Stimulated activated CD4-positive, alpha-beta T cell treated with anti-CD3 and anti-CD28 coated beads, Interleukin-15, amount 100 ng/mL, for 1 hour (primary cell): ENCODE measurements at places on chromosomes 12 and 14.

DNA sequence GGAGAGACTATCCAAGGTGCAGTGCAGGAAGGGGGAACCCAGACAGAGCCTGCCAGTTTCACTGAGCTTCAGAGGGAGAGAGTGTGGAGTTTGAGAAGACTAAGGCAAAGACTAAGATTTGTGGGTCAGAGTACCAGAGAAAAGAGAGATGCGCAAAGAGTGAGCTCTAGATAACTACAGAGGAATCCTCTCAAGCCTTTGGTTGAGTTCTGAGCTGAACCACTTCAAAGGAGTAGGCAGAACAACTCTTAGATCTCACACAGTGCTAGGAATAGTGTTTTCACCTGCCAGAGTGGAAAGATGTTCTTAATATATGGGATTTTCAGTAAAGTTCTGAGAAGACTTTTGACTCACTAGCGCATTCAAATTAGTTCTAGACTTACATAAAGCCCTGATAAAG lies 10.7 kb upstream of the M6PR start:
- no peak for DNase-seq

- DNase-seq, result no peak
These were observed 196.3 kb downstream of the EPS8 start for GRCh38 chr12:15592934-15593333.

DNA sequence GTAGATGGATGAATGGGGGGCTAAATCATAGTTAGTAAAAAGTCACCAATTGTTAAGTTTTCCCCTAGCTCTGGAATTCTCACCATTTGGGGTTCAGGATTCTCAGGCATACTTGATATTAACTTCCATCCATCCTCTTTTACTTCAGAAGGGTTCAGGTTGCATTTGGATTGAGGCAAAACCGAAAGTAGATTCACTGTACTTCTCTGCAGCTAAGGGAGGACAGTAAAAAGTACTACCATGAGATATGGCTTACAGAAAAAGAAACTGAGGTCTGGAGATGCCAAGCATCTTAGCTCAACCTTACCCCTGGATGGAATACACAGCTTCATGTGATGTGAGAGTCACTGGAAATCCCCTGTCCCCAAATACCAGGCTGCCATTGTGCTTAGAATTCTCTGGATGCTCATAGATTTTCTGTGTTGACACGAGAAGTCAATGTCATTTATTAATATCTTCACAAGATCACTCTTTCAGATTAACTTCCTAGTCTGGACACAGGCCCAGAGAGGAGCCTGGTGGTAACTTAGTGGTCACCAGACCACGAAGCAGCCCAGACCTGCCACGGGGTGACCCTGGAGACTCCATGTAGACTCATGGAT lies 87.1 kb downstream of the SSPN start:
- no peak for DNase-seq

DNA sequence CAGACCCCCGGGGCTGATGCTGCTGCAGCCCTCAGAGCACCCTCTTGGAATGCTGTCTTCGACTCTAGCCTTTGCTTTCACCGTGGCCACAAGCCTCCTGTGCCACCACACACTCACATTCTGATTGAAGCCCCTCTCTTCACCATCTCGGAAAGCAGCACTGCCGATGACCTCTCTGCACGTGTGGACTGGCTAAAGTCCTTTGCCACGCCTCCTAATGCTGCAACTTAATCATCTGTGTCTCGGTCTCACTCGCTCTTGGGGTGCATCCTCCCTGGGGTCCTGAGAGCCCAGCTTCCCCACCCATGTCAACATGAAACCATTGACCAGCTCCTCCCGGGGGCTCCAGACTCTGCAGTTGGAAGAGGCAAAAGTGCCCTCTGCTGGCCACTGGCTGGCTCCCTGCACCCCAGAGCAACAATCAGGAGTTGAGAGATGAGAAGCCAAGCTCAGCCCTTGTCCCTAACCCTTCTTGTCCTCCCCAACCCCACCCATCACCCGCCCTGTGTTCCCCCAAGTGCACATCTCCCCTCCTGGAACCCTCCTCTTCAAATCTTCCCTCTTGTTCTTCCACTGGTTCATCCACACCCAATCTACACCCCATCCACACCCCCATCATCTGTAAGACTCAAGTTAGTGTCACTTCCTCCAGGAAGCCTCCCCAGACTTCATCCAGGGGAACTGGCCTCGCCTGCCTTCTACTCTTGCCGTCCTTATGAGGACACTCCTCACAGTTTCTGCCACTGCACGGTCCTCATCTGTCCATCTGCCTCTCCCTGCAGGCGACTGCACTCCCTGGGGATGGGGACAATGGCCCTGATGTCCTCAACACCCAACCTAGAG lies 23.6 kb upstream of the FAM181A start:
- DNase-seq, result no peak

DNA sequence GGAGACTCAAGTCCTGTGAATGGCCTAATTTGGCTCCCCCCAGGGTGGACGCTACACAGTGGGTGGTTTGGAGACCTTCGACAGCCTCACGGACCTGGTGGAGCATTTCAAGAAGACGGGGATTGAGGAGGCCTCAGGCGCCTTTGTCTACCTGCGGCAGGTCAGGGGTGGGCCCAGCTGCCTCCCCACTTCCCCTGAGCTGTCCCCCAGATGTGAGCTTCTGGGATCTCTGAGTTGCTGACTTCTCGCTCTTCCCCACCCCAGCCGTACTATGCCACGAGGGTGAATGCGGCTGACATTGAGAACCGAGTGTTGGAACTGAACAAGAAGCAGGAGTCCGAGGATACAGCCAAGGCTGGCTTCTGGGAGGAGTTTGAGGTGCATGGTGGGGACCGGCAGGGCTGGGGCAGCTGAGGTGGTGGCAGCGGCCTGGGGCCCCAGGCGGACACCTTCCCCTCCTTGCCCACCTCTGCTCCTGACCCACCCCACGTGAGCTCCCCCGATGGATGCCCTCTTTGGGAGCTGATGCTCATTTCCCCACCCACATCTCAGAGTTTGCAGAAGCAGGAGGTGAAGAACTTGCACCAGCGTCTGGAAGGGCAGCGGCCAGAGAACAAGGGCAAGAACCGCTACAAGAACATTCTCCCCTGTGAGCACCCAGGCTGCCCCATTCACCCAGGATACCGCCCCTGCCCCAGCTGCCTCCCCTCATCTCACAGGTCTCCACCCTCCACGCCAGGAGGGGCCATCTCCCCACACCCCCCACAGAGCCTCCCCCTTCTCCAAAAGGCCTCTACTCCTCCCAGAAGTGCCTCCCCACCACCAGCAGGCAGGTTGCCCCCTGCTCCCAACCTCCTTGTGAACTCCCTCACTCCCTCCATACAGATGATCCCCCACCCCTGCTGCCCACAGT lies 4.2 kb downstream of the PTPN6 start:
- DNase-seq, result no peak

GRCh38 chr14:67373347-67373746 lies 13.2 kb downstream of the EIF2S1 start:
- DNase-seq, result no peak

DNA sequence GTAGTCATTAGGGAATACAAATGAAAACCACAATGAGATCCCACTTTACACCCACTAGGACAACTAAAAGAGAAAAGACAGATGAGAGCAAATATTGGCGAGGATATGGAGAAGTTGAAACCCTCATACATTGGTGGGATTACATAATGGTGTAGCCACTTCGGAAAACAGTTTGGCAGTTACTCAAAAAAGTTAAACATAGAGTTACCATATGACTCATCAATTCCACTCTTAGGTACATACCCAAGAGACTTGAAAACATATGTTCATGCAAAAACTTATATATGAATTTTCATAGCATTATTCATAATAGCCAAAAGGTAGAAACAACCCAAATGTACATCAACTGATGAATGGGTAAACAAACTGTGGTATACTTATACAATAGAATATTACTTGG lies 27.1 kb downstream of the ALDH1L2 start:
- DNase-seq, result no peak

GRCh38 chr12:88726806-88727720 lies 146.8 kb upstream of the KITLG start:
- DNase-seq, result no peak

DNA sequence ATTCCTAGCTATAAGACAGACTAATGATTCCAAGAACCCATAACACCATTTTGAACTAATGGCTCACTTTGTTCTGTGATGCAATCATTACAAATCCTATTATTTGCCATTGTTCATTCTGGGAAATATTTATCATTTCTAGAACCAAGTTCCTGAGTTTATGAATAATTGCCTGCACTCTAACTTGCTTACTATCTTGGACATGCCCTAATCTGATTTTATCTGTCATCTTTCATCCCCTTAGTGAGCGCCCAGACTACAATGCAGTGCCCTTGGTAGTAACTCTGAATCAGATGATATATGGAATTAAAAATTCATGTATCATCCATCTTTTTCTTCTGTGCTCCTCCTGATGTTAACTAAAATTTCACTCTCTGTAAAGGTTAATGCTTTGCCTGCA lies 703.1 kb upstream of the MDGA2 start:
- no peak for DNase-seq

- DNase-seq, result no peak
These were observed 29.1 kb upstream of the GPR132 start for GRCh38 chr14:105094193-105094907.

GRCh38 chr14:104304451-104305351 lies 166.3 kb downstream of the KIF26A start:
- DNase-seq, result no peak

DNA sequence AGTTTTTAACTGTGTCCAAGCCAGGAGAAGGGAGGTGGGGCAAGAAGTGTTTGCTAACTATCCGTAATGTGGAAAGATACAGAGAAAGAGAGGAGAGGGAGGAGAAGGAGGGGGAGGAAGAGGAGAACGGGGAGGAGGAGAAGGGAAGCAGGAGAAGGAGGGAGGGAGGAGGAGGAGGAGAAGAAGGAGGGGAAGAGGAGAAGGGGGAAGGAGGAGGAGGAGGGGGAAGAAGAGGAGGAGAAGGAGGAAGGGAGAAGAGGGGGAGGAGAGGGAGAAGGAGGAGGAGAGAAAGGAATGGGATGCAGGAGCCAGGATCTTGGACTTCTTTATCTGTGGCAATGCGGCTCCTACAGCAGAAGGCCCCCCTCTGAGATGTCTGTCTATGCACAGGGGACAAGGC lies 510.3 kb upstream of the CCDC196 start:
- no peak for DNase-seq
